ENCODE measurements at places on chromosomes 1 and 21.

GRCh38 chr1:117812869-117813511, 116.4 kb downstream of the GDAP2 start:
- no peak for DNase-seq

DNA sequence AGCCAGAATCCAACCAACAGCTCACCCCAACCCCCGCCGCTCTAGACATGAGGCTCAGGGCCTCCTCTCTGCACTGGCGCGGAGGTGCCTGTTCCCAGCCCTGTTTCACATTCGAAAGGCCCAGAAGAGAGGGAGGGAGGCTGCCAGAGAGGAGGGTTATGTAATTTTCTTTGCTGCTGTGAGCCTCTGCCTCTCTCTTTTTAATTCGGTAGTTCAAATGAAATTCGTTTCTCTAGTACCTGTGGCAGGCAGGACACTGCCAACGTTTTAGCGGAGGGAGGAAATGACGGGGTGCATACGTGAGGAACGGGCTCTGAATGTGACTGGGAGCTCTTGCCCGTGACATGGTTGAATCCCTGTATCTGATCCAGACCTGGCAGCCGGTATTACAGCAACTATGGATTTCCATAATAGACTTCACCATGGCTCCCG, 9.4 kb downstream of the PRDM16 start:
- DNase-seq, result no peak

- DNase-seq, result no peak
Measured at GRCh38 chr1:15706751-15707150, 22.6 kb downstream of the PLEKHM2 start.

DNA sequence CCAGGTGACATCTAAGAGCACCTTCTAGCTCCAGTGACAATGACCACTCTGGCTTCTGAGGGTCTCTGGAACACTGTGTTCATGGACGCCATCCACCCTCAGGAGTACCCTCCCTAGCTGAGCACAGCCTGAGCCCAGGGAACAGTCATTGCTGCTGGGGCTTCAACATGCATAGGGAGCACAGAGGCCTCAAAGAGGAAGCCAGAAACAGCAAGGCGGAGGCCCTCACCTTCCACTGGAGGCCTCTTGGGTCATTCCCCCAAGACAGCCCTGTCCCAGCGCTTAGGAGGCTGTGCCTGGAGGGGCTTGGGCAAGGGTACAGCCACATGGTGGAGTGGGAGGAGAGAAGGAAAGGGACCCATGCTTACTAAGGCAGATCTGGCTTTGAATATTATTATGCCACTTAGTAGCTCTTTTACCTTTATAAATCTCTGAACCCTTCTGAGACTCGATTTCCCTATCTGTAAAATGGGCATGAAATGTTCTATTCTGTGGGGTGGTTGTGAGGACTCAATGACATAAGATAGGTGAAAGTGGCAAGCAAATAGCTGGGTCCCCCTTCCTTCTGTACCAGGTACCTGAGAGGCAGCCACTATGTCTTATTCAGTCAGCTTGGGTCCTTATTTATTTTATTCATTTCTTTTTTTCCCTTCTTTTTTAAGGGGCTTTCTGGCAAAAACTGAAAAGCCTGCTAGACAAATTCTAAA, 32.8 kb downstream of the PTAFR start:
- DNase-seq, result no peak

Data from aorta (tissue), 5 donors.